ENCODE measurements at places on chromosomes 7 and 10.

- peak; percentile 87 for DNase-seq
These were observed 45.8 kb upstream of the WIPI2 start for GRCh38 chr7:5143935-5144903.

DNA sequence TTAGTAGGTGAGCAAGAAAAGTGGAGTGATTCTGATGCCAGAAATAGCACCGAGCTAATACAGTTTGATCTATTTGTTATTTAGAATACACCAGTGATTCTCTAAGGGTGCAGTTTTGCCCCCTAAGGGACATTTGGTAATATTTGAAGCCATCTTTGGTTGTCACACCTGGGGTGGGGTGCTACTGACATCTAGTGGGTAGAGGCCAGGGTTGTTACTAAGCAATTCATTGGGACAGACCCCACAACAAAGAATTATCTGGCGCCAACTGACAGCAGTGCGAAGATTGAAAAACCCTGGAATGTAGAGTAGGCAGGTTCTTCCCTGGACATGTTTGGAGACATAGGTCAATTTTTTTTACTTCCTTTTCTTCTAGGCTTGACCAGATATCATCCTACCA is 14.6 kb downstream of the PALS2 start:
- peak; percentile 68 for DNase-seq

DNA sequence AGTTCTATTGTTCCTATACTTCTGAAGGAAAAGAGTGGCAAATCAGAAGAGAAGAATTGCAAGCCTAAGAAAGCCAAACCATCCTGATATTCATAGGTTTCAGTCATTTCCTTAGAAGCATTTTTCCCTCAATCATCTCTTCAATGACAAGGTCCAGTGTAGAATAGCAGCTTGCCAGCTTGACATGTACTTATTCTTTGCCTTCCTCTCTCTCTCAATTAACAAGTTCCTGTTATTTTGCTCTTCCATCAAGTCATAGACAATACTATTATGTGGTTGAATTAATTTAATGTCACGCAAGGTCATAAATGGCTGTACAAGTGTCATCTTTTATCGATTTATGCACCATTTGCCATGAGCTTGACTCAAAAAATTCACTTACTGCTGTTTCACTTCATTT is 216.3 kb upstream of the MBL2 start:
- DNase-seq = no peak

DNA sequence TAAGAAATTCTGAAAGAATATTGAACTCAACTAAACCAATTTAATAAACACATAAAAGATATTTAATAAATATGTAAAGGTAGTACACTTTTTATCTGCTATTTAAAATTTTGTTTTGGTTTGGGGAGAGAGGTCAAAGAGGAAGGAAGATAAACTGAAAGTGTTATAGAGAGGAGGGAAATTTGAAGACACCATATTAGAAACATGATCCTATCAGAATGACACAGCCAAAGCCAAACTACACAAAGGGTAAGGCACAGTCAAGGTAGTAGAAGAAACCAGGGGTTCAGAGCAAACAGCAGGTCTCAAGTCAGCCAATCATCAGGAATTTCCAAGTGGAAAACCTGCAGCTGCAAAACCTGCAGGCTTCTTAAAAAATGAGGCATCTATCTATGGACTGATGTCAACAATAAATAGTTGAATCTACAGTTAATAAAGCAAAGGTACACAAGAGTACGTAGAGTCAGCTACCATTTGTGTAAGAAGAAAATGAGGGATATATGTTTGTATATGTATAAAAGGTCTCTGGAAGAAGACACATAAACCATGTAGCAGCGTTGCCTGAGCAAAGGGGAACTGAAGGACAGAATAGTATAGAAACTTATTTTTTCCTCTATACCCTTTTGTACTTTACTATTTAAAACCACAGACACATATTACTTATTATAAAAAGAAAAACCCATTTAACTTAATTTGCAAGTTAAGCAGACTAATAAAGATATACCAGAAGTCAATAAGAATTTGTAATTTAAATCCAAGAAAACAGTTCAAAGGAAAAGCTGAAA is 10.0 kb downstream of the ZNF800 start:
- no peak for DNase-seq

DNA sequence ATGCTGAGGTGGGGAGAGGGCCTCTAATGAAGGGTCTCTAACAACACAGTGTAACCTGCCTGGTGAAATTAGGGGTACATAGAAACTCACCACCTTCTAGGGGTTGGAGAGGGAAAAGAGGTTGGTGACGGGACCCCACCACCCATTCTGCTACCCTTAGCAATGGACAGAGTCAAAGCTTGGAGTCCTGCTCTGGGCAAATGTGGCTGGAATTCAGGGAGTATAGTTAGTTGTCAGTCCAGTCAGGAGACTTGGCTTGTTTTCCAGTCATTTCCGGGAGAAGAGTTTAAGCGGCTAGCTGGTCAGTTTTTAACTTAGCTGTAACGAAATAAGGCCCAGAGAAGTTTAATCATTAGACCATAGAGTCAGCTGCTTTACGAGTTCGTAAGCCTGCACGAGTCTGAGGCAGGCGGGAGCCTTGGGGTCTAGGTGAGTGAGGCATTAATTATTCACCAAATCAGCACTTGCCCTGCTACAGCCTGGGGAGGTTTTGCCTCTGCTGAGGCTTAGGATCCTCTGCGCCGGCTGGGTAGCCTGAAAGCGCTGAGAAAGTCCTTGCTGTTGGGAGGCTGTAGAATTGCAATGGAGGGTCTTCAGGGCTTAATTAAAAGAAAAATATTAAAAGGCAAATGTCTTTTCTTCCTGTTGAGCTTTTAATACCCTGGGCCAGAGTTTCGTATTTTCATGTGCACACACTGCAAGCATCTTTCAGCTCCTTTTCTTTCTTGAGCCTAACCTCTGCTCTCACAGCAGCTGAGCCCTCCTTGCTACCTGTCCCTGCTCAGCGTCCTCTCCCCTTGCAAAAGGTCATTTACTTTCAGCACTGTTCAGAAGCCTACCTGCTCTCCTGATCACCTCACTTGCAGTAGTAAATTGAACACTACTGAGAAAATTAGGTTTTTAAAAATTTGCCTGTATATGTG is 1.5 kb upstream of the LAMB1 start:
- no peak for DNase-seq

Data from CD4-positive, alpha-beta T cell treated with Interleukin-12 subunit alpha and Interleukin-12 subunit beta, for 1 hour (primary cell).